HFFc6 (cell line): ENCODE measurements at places on chromosomes 2 and 18.

DNA sequence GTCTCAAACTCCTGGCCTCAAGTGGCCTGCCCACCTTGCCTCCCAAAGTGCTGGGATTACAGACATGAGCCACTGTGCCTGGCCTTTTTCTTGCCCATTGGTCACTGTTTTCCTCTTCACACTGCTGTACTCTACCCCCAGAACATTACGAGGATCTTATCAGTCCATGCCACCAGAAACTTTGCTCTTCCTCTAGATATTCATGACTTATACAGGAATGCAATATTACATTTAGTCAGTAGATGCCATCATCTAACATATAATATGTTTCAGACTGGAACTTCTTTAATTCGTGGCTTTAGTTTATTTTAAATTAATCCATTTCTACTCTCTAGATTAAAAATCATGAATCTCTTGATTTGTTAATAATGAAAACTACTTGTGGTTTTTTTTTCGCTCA lies 135.5 kb downstream of the COMMD1 start:
- no peak for DNase-seq

DNA sequence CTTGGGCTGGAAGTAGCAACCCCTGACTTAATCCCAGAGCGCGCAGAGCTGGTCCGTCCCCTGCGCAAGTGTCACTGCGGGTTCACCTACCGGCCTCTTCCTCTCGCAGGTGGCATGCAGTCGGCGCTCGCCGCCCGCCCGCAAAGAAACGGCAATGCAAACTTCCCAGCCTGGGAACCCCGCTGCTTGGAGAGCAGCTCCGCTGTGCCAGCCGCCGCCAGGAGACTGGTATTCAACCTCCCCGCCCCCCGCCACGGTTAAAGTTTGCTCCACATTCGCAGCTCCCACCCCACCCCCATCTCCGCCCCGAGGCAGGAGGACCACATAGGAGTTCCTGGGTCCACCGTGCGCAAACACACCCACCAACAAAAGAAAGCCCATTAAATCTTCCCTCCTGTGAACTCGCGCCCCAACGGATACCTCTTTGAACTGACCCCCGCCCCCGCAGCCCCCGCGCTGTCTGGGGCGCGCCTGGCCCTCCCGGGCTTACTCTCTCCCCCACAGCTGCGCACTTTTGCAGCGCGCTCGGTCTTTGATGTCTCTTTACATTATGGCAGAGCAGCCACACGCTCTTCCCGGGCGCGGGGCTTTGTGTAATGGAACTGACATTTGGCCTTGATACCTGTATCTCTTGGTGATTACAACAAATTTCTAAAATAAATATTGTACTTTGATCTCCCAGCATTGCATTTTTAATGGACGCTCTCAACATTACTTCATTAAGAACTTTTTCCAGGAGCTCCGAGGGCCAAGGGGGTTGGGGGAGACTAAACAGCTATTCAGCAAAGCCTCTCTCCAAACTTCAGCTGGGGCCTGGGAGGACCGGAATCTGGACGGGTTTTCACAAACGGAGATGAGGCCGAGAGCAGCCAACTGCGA lies 3.1 kb upstream of the SP5 start:
- DNase-seq: no peak

DNA sequence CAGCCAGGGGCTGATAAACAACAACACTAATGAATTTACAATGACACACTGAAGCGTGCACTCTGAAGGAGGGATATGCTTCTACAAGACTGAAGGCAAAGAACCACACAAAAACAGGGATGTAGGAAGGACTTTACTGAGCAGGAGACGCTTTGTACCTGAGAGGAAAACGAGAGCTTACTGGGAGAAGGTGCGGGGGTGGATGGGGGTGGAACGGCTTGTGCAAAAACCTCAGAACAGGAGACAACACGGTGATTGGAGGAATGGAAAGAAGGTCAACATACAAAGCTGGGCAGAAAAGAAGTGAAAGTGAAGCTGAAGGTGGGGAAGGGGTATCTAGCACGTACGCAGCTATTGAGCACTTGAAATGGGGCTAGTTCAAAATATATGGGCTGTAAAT lies 93.1 kb downstream of the SLC8A1 start:
- DNase-seq: no peak

DNA sequence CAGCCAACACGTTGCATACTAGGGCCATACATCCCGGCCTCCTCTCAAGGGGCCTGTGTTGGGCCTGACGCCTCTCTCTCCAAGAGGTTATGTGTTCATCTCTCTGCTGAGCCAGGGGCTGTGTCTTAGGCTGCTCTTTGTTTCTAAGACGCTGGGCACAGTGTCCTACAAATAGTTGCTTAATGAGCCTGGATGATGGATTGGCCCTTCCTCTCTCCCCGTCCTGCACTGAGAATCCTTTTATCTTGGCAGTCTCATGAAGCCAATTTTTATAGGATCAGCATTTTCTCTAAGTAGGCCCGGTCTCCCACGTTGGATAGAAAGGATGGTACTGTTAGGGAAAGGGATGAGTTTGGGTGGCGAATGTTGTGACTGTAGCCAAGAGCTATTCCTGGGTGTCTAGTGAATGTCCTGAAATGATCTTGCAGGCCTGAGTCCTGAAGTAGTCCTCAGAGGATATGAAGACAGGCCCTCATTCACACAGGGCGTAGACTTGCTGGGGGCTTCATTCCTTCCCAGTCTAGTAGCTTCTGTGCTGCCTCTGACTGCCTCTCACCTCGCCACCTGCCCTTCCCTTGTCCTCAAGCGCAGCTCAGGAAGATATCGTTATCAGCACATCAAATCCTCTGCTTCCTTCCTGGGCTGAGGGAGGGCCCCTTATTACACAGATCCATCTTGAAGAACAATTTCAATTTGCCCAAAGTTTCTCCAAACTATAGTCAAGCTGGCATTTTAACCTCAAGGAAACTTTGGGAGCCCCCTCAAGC lies 8.8 kb downstream of the LBH start:
- DNase-seq: no peak

DNA sequence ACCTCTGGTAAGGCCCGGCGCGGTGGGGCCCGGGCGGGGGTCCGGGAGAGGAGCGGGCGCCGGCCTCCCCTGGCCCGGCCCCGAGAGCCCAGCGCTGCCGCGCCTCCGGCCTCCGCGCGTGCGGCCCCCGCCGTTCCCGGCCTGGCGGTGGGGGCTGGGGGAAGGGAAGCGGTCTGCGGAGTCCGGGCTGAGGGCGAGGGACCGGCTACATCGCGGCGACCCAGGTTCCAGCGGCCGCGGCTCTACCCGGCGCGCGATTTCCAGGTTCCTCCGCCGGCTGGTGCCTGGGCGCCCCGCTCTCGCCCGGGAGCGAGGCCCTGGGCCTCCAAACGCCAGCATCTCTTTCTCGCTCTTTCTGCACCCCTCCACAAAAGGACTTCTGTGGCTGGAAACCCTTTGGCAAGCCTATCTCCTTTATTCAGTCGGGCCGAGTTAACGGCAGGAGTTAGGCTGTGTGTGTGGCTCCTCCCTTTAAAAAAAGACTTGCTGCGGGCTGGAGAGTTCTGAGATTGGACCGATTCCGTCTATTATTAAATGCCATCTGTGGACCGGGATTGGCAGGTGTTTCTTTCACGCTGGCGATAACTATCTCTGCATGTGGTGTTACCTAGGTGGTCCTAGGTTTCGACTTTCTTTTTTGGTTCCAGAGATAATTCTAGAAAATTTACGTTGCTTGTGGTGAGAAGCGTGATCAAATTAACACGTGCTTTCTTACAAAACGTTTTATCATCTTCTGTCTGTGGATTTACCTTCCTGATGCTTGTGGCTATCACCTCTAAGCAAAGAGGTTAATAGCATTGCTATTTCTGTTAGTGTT lies 592 bp downstream of the ME2 start:
- DNase-seq: peak; percentile 57

- peak; percentile 86 for DNase-seq
These were observed 130.6 kb upstream of the HAAO start for GRCh38 chr2:42922790-42923579.

DNA sequence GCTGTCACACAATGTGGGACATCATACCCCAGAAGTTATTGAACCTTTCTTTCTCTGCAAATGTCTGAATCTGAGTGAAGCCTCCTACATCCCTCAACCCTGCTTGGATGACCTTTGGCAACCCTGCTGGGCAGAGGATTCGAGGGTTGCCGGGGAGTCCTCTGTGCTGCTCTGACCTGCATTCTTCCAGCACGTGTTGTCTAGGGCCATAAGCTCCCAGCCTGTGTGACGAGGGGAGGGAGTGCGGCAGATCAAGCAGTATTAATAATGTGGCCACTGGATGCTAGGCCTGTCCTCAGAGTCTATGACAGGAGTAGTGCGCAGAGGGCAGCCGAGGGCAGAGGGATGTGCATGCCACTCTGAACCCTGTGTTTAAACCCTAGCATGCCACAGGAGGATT lies 58.8 kb downstream of the RPL37A start:
- DNase-seq: no peak

- no peak for DNase-seq
These were observed 58.6 kb upstream of the GLS start for GRCh38 chr2:190822043-190822442.
